PC-3 (cell line): ENCODE measurements at places on chromosomes 5 and 9.

- DNase-seq: no peak
These were observed 8.7 kb upstream of the QRFP start for GRCh38 chr9:130905125-130905901.

- DNase-seq: no peak
These were observed 324.4 kb downstream of the NDUFS4 start for GRCh38 chr5:53884844-53885243.

GRCh38 chr5:963310-963672 is 45.3 kb upstream of the NKD2 start:
- no peak for DNase-seq

GRCh38 chr5:72817076-72817481 is 618 bp downstream of the TNPO1 start:
- peak; percentile 35 for DNase-seq

- DNase-seq: no peak
These were observed 15.9 kb downstream of the DAP start for GRCh38 chr5:10745133-10745532.
